ENCODE measurements at places on chromosomes 1 and 21.

DNA sequence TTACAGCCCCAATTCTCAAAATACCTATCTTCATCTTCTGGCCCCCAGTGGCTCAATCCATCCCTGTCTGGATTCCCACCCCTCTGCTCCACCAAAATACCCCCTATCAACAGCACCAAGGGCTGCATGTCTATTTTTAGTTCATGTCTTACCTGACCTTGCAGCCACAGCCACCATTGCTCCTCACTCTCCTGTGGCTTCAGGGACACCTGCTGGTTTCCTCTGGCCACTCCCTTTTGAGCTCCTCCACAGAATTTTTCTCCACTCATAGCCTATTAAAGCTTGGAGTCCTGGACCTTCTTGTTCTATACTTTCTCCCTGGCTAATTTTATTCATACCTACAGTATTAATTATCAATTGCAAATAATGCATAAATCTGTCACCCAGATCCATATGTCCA is 125.3 kb upstream of the NGF start:
- DNase-seq, result no peak

DNA sequence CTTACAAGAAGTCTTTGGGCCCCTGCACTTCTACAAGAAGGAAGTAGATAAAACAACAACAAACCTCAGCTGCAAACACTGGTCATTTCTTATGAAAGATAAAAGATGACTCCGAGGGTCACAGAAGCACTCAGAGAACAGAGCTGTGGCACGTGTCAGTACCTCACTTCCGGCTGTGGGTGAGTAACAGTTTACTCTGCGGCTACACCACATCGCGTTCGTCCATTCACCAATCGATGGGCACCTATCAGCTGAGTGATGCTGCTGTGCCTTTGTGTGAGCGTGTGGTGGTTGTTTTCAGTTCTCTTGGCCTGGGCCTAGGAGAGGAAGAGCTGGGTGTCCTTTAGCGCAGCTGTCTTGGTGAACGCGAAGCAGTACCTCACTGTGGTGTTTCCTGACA is 49.9 kb downstream of the COL6A1 start:
- DNase-seq, result no peak

DNA sequence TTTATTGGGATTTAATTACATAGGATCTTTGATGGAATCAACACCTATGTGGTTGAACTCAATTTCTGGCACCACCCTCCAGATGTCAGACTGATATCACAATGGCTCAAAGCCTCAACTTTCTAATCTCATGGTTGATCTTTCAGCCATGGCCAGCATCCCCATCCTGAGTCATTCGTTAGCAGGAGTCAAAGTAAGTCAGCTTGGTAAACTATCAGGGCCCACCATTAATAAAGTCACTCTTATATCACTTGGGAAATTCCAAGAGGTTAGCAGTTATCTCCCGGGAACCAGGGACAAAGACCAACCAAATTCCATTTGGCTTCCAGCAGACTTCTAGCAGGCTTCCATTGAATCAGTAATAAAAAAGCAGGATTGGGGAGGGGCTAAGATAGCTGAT is 50.7 kb upstream of the TNFSF4 start:
- no peak for DNase-seq

- no peak for DNase-seq
These were observed 12.8 kb upstream of the MPL start for GRCh38 chr1:43324810-43325209.

GRCh38 chr21:41683815-41684214 is 83.0 kb downstream of the RIPK4 start:
- DNase-seq, result no peak

- DNase-seq, result no peak
These were observed 196.4 kb upstream of the GREM2 start for GRCh38 chr1:240808381-240808780.

DNA sequence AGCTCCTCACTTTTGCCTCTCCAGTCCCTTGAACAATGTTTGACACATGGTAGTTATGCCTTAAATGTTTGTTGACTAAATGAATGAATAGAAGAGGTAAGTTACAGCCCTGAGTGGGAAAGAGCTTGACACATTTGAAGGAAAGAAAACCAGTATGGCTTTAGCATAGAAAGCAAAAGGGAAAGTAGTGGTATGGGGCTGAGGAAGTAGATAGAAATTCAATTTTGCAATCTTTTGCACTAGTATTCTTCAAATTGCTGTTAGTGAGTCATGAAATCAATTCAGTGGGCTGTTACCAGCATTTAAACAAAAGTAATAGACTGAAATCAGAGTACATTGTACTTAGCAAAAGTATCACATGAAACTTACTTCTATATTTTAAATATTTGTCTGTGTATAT is 21.1 kb downstream of the PLA2G4A start:
- DNase-seq, result no peak

- no peak for DNase-seq
These were observed 64.3 kb downstream of the TMEM53 start for GRCh38 chr1:44609768-44610526.

- no peak for DNase-seq
These were observed 202.1 kb downstream of the VAV3 start for GRCh38 chr1:107762751-107763390.

DNA sequence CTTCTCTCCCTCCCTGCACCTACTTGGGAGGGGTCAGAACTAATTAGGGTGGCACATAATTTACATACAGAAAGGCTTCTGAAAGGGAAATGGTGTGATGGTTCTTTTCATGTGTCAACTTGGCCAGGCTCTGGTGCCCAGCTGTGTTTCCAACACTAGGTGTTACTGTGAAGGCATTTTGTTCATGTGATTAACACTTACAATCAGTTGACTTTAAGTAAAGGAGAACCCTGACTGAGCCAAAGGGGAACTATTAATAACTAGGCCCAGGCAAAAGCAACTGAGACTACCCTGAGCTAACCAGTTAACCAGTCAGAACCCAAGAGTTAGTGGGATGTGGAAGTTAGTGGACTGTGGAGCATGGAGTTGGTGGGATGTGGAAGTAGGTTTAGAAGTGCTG is 114.9 kb downstream of the SEC16B start:
- no peak for DNase-seq

GRCh38 chr1:247961791-247962190 is 3.2 kb upstream of the OR2AK2 start:
- no peak for DNase-seq

DNA sequence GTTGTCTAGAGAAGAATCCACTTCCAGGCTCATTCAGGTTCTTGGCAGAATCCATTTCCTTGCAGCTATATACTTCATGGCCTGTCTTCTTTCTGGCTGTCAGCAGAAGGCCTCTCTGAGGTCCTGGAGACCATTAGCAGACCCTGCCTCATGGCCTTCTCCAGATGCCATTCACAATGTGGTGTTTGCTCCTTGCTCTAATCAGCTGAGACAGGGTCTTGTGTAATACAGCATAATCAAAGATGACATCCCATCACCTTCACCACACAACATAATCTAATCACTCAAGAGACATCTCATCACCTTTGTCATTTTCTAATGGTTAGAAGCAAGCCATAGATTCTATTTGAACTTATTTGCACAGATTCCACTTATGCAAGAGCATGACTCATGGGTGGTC is 403.9 kb upstream of the LRRC7 start:
- no peak for DNase-seq

DNA sequence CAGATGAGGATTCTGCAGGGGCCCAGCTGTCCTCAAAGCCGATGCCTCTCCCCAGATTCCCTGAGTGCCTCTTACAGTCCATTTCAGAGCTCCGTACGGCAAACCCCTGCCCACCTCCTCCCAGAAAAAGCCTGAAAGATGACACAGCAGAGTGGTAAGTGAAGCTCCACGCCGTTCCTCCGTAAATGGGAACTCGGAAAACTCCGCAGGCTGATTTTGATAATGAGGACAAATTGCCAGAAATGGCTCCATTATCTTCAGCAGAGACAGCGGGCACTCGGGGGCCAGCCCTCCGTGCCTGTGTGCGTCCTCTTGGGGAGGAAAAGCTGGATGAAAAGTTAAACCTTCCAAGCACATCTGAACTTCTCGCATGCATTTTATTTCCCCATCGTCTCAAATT is 81.1 kb downstream of the NPHP4 start:
- no peak for DNase-seq

DNA sequence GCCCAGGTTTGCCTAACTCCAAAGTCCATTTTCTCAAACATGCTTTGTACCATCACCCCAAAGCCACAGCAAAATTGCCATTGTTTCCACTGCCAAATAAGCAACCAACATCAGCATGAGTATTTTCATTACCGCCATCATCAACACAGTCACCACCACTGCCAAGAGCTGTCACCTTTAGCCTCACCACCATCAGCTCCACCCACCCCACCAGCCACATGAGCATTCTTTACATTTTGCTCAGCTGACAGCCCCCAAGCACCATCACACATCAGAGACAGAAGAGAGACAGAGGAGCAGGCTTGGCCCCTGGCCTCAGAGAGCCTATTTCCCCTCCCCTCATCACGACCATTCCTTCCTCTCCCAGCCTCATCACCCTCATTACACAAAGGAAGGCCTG is 42.7 kb downstream of the TAS1R2 start:
- no peak for DNase-seq

DNA sequence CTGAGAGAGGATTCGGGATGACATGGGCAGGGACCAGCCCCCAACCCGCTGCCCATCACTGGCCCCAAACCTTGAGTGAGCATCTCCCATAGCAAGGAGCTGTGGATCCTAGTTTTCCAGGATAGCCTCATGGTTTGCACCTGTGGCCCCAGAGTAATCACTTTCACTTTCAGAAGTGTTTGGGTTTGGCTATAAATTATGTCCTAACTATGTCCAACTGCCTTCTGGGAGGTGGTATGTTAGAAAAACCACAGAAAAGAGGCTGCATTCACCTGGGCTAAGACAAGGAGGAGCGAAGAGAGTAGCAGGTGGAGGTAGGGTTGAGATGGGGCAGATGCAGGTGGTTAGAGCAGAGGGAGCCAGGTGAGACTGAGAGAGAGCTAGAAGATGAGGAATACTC is 19.4 kb upstream of the CLIC6 start:
- no peak for DNase-seq

GRCh38 chr1:233193741-233194140 is 101.8 kb downstream of the PCNX2 start:
- no peak for DNase-seq

DNA sequence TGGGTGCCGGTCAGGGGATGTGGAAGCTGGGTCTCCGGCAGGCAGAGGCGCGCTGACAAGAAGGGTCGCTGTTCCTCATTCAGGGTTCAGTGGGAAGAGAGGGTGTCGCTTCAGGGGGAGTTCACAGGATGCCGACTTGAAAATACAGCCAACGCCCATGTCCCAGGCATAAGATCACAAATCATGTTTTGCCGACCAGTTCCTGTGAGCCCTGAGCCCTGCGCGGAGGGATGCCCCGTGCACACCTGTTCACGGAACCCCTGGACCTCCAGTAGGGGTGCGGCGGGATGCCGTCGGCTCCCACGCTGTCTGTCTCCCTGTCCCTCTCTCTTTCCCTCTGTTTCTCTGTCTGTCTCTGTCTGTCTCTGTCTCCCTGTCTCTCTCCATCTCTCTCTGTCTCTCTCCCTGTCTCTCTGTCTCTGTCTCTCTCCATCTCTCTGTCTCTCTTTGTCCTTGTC is 26.8 kb downstream of the TP73 start:
- no peak for DNase-seq

- no peak for DNase-seq
These were observed 12.9 kb downstream of the CRABP2 start for GRCh38 chr1:156692441-156692924.

DNA sequence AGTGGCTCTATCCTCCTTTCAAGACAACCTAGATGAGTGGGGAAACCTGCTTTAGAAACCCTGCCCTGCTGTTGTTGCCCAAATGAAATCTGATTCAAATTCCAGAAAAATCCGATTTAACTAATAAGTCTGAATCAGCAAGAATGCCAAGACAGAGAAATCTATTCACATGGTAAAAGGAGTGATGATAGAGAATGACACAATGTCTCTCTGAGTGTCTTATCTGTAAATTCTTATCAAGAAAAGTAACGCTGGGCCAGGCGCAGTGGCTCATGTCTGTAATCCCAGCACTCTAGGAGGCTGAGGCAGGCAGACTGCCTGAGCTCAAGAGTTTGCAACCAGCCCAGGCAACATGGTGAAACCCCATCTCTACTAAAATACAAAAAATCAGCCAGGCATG is 13.7 kb upstream of the GUCA2A start:
- DNase-seq, result no peak

DNA sequence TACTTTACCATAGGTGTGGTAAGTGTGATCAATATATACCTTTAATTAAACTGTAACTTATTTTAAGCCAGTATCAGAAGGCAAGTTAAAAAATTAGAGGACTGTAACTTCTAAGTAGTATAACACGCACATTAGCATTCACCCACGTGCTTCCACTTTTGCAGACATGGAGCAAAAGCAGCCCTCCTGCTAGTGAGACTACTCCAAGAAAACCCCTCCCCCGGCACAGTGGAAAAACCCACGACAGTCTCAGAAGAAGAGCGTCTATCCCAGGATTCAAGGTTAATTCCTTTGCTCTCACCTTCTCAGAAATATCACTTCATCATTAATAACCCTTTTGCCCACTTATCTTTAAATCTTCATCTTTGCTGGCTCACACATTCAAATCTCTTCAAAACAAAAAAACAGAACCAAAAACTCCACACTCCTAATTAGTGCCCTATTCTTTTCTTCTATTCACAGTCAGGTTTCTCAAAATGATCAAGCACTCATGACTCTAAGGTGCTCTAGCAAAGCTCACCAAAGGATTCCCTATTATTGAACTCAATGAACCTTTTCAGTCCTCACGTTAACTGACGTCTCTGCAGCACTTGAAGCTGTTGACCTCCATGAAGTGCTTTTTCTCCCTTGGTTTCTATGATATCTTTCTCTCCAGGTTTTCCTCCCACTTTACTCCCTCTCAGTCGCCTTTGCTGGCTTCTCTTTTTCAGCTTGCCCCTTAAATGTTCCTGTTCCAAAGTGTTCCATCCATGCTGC is 213.5 kb downstream of the SMYD3 start:
- DNase-seq, result no peak

GRCh38 chr1:94616506-94616905 is 74.9 kb upstream of the F3 start:
- DNase-seq, result no peak

- DNase-seq, result no peak
These were observed 6.0 kb upstream of the TNFRSF25 start for GRCh38 chr1:6471970-6472368.

All from foreskin melanocyte (primary cell).